ENCODE measurements at places on chromosomes 2 and 18.

DNA sequence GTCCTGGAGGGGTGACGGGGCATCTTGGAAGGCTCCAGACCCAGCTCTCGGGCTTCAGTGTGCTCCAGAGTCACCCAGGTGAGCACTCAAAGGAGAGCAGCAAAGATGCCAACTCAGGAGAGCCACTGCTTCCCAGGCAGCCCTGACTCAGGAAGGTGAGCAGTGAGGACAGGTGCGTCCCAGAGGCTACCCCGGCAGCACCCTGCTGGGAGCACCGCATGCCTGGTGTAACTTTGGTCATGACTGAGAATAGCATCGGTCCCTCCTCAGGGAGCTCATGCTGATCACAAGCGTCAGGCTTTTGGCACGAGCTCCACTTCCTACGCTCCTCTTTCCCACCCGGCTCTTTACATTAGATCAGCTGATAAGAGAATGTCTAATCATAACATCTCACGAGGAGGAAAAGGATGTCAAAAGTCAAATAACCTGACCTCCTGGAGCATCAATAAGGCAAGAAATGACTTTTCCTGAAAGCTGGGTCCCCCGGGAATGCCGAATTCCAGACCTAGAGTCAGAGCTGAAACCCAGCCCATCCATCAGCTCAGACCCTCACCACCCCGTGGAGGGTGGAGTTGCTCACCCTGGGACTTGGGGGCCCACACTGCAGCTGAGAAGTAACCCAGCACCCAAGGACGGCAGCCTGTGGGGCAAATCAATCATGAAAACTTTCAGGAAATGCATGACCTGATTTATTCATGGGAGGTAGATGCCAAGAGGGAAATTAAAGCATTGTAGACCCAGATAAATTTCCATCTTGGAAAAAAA lies 248.8 kb downstream of the ACKR3 start:
- no peak for DNase-seq

GRCh38 chr2:58239243-58239925 lies 1.7 kb downstream of the FANCL start:
- no peak for DNase-seq

- no peak for DNase-seq
Measured at GRCh38 chr2:187057466-187057865, 208.5 kb upstream of the ZSWIM2 start.

GRCh38 chr2:152468899-152469692 lies 134.1 kb downstream of the FMNL2 start:
- DNase-seq, result no peak

DNA sequence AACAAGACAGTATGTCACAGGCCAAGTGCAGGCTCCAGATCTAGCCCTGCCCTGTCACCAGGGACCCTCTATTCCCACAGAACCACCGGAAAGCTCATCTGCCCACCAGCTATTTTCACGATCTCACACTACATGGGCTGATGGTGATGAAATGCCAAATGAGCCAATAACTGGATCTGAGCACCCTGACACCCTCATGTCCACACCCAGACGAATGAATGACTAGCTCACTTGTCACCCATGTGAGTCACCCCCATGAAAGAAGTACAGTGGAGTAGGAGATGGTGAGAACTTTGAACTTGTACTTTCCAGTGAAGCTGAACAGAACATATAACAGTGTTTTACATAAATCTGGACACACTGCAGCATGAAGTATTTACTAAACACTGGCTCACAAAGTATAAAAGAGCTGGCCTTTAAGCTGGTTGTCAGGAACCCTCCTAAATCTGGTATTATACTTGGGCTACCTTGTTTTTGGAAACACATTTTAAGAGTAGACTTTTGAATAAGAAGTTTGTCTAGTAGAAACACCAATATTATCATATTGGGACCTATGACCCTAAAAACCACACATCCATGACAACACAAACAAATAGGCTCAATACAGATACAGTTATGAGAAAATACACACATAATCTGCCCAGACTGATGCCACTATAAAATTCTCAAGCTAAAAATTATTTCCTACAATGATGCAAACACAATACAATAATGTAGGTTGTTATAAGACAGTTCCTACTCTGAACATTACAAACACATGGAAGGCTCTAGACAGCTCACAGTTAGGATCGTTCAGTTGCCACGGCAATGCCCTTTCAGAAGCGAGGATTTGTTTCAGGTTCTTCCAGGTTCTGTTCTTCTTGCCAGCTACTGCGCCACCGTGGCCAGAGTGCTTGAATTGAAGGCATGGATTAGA lies 19.0 kb downstream of the INO80C start:
- no peak for DNase-seq

DNA sequence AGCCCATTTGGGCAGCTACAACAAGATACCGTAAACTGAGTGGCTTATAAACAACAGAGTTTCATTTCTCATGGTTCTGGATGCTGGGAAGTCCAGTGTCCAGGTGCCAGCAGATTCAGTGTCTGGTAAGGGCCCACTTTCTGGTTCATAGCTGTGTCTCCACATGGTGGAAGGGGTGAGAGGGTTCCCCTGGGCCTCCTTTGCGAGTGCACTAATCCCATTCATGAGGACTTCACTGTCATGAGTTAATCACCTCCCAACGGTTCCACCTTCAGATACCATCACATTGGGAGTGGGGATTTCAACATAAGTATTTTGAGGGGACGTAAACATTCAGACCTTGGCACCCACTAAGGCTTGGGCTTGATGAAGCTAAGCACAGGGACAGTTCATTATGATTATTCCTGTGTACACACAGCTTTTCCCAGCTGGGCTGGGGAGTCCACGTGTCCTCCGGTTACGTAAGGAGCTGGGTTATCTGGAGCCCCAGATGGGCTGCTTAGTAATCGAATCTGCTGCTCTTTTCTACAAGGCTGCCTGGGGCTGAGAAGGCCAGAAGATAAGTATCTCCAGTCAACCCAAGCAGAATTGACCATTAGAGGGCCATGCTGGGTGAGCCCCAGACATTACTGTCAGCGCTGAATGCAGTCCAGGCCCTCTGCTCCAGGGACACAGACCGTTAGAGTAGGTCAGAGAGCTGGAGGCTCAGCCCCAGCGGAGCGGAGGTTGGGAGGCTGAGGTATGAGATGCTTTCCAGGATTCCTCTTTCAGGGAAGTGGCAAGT lies 42.7 kb downstream of the EPAS1 start:
- no peak for DNase-seq

- DNase-seq, result no peak
Measured at GRCh38 chr2:67642046-67642382, 244.9 kb downstream of the ETAA1 start.

- DNase-seq, result no peak
Measured at GRCh38 chr2:9595746-9596145, 35.1 kb downstream of the YWHAQ start.

GRCh38 chr18:62210138-62210537 lies 23.1 kb downstream of the RELCH start:
- no peak for DNase-seq

DNA sequence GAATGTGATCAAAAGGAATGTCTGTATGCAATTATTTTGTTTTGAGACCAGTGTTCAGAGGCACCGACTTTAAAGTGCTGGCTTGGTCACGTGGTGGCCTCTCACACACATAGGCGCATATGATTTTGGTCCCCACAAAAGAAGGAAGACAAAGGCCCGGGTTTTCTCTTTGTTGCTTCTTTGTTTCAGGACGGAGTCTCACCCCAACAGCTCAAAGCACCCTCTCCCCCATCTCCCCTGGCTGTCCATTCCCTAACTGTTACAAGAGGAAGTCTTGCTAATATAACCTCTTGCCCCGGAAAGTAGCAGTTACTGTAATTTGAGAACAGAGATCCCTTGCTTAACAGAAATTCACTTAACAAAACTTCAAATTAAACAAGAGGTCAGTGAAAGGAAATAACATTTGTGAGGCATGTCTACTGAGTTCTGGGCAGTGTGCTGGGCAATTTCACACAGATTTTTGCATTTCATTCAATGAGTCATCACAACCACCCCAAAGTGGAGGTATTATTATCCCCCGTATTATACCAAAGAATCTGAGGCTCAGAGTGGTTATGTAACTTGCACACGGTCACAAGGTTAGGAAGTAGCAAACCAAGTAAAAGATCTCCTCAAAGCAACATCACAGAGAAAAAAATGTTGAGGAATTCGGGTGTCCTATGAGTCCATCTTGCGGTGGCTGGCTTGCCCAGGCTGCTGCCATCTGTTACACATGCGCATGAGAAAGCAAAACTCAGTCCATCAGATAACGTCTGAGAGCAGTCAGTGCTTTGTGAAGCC lies 75.8 kb downstream of the SDC1 start:
- no peak for DNase-seq

DNA sequence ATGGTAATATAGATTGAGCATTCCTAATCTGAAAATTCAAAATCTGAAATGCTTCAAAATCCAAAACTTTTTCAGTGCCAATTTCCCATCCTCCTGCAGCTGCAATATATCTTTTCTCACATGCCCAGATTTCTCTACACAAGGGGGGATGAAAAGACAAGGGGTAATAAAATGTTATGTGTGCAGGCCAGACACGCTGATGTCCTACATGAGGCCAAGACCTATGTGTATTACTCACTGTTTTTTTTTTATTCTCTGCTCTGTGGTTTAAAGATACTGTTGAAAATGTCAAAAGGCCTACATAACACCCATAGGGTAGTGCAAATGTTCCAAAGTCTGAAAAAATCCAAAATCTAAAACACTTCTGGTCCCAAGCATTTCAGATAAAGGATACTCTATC lies 41.2 kb upstream of the CWC22 start:
- DNase-seq, result no peak

- DNase-seq, result no peak
Measured at GRCh38 chr2:223414646-223415045, 187.5 kb downstream of the SCG2 start.

- DNase-seq, result no peak
Measured at GRCh38 chr2:174878537-174879147, 114.4 kb upstream of the CHRNA1 start.

DNA sequence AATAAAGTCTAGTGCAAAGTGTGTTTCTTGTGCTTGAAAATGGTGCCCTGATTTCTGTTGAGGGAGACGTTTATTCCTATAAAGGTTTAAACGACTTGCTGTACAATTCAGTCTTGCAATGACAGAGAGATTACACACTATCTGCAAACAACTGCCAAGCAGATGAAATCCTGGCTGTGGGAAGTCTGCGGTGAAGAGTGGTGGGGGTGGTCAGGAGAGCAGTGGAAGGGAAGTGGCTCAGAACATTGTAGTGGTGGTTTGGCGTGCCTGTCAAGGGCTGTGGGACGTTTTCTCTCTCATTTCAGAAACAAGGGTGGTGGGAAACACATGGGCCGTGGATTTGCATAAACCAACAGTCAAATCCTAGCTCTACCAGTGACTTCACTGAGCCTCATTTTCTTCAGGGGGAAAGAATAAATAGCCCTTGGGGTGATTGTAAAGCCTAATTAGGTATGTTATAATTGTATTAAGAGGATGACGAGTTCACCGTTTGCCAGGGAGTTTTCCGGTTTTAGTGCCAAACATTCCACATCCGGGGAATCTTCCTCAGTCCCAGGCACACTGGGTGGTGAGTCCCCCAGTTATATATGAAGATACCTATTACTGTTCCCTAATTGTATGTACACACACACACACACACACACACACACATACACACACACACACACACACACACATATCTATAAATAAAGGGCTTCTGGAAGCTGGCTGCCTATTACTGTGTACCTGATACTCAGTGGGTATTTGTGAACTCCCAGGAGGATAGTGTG lies 115.0 kb downstream of the SPTBN1 start:
- DNase-seq, result peak; percentile 77

- DNase-seq, result peak; percentile 27
Measured at GRCh38 chr2:168687314-168687713, 115.1 kb upstream of the NOSTRIN start.

GRCh38 chr2:130828461-130828860 lies 8.3 kb upstream of the ARHGEF4 start:
- DNase-seq, result no peak

DNA sequence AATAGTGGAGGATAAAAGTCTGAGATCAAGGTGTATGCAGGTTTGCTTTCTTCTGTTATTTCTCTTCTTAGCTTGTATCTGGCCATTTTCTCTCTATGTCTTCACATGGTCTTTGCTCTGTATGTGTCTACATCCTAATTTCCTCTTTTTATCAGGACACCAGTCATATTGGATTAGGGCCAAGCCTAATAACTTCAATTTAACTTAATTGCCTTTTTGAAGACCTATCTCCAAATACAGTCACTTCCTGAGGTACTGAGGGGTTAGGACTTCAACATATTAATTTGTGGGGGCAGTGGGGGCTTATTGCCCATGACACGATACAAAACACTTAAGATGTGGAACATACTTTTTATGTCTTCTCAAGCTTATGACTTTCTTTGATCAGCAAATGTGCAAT lies 632.9 kb upstream of the CELF4 start:
- DNase-seq, result no peak

DNA sequence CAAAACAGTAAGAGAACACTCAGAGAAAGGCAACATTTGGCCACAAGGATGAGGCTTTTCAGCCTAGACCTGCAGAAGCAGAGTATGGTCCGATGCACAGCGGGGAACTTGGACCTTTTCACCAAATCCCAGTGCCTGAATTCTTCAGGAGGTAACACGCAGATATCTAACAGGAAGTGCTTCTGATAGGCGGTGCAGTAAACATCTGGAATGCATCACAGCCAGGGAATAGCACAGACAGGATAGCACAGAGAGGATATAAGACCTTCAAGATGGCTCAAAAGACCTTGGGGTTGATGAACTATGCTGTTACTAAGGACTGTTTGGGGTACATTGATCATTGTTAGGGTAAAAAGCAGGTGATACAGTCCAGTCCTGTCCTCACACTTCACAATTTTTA lies 1.7 kb downstream of the TMEM127 start:
- DNase-seq, result no peak

- DNase-seq, result peak; percentile 20
Measured at GRCh38 chr2:102094917-102095316, 47.6 kb upstream of the IL1R1 start.

- no peak for DNase-seq
Measured at GRCh38 chr2:100197631-100198153, 55.3 kb upstream of the AFF3 start.

DNA sequence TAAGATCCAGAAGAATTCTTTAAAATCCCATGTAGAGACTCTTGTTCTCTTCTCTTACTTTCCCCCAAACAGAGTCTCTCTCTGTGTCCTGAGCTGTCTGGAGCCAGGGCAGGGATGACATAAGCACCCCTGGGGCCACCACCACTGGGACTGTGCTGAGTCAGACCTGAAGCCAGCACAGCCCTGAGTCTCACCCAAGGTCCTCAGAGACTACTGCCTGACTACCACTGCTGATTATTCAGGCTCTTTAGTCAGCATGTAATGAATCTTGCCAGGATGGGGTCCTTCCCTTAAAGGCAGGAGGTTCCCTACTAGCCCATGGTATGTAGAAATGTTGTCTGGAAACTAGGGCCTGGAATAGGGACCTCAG lies 34.9 kb upstream of the DYNC1I2 start:
- no peak for DNase-seq

GRCh38 chr2:105518897-105519296 lies 120.0 kb upstream of the FHL2 start:
- DNase-seq, result no peak

- DNase-seq, result peak; percentile 95
Measured at GRCh38 chr18:46173393-46174341, 69.5 kb downstream of the HAUS1 start.

- no peak for DNase-seq
Measured at GRCh38 chr2:136393514-136393913, 275.6 kb upstream of the CXCR4 start.

- DNase-seq, result no peak
Measured at GRCh38 chr2:197315371-197315770, 4.8 kb upstream of the ANKRD44 start.

GRCh38 chr2:225797394-225797793 lies 397.9 kb downstream of the NYAP2 start:
- DNase-seq, result no peak

GRCh38 chr18:23238152-23238531 lies 102.9 kb downstream of the CABLES1 start:
- peak; percentile 13 for DNase-seq

All from CD4-positive, alpha-beta T cell treated with Interleukin-17A for 4 hours (primary cell).